ENCODE measurements at places on chromosomes 5 and 9. TPM values are rescaled to one million over a fixed set of nuclear protein-coding genes. Genes with fewer than 3 reads are reported as not detected.
A peak's percentile ranks its signal among the peaks of the same experiment; 100 is the strongest.

Gene LTC4S
- not detected for total RNA-seq

- DNase-seq: peak; percentile 81
Measured at GRCh38 chr5:120152472-120152871, 311.6 kb upstream of the PRR16 start.

- peak; percentile 47 for DNase-seq
Measured at GRCh38 chr5:167688341-167689130, 602.9 kb upstream of the WWC1 start.

GRCh38 chr5:170438581-170438980 lies 49.4 kb upstream of the KCNMB1 start:
- DNase-seq: no peak

All from fibroblast of villous mesenchyme (primary cell).